SK-N-MC (cell line): ENCODE measurements at places on chromosomes 3 and 15.

GRCh38 chr3:16482770-16483531 lies 30.5 kb downstream of the RFTN1 start:
- DNase-seq: no peak

DNA sequence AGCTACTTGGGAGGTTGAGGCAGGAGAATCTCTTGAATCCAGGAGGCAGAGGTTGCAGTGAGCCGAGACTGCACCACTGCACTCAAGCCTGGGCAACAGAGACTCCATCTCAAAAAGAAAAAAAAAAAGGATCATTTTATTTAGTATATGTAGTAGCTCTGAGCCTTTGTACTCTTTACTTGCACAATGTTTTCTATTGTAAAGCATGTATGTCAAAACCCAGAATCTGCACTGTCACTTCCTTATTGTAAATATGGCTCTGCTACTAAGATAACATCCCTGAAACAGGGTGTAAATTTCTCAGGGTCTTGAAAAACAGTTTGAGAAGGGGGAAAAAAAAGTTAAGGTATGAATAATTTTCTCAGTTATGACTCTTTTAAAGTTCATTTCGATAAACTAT lies 35.1 kb downstream of the SLMAP start:
- no peak for DNase-seq

GRCh38 chr3:188279502-188280335 lies 125.8 kb downstream of the LPP start:
- no peak for DNase-seq

GRCh38 chr3:107465064-107465631 lies 57.6 kb upstream of the BBX start:
- no peak for DNase-seq

DNA sequence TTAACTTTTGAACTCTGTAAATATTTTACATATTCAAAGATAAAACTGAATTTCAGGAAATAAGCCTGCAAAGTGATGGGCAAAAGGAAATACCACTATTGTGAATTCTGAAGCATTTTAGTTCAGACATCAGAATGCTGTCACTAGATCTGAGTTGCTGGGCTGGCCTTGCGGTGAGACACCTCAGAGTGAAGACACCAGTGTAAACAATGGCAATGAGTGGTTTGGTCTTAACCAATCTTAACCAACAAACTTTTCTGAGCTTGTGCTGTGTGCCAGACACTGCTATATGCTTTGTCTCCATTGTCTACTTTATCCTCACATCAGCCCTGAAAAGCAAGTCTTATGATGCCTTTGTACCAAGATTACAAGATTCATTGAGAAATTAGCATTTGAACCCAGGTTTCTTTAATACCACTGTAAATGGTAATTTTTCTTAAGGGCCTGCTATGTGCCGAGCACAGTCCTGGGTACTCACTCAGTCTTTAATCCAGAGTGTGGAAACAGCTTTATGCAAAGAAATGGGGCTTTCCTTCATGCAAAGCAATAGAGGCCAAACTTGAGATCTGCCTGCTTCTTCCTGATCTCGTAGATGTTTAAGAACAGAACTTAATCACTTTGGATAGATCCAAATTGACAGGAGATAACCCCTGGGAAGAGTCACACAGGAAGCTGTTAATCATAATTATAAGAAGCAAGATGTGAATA lies 55.0 kb downstream of the TMEM39A start:
- no peak for DNase-seq

- no peak for DNase-seq
Observed at GRCh38 chr15:31221936-31222515, 104.6 kb upstream of the KLF13 start.

- DNase-seq: no peak
Observed at GRCh38 chr3:157092230-157092629, 67.7 kb downstream of the CCNL1 start.

GRCh38 chr3:12470111-12470510 lies 14.2 kb upstream of the TSEN2 start:
- DNase-seq: no peak

GRCh38 chr3:12395349-12396012 lies 88.8 kb upstream of the TSEN2 start:
- DNase-seq: no peak

DNA sequence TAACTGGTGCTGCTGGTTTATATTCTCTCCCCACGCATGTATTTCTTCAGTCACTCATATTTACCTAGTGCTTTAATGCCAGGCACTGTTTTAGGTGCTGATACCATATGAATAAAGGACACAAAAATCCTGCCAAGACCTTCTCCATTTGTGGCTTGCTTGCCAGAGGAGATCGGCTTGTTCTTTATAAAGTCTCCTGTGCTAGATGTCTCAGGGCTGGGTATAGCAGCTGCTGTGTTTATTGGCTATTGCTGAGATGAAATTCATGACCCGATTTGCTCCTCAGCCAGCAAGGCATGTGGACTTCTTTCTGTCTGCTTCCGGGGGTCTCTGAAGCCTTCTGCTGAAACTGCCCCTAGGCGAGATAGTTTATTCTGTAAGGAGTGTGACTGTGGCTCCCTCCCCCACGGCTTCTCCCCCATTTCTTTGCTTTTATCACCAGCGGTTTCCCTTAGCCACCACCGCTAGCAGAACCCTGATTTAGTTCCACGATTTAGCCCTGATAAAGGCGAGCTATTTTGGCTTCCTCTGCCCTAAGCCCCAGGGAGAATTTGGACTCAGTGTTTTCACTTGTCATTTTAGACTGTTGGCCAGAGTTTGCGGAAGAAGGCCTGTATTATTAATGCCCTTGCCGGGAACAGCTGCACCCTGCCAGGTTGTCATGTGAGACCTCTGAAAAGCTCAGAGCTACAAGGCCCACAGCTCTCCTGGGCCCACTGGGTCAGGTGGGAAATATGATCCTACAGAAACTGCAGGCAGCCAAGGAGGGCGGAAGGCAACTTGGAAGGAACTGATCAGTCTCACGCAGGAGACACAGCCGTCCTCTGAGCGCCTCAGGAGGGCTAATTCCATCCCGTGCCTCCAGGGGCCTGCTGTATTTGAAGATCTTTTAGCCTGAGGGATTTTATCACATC lies 46.8 kb downstream of the ST6GAL1 start:
- DNase-seq: no peak

GRCh38 chr3:115325539-115325938 lies 178.5 kb upstream of the ZBTB20 start:
- no peak for DNase-seq

DNA sequence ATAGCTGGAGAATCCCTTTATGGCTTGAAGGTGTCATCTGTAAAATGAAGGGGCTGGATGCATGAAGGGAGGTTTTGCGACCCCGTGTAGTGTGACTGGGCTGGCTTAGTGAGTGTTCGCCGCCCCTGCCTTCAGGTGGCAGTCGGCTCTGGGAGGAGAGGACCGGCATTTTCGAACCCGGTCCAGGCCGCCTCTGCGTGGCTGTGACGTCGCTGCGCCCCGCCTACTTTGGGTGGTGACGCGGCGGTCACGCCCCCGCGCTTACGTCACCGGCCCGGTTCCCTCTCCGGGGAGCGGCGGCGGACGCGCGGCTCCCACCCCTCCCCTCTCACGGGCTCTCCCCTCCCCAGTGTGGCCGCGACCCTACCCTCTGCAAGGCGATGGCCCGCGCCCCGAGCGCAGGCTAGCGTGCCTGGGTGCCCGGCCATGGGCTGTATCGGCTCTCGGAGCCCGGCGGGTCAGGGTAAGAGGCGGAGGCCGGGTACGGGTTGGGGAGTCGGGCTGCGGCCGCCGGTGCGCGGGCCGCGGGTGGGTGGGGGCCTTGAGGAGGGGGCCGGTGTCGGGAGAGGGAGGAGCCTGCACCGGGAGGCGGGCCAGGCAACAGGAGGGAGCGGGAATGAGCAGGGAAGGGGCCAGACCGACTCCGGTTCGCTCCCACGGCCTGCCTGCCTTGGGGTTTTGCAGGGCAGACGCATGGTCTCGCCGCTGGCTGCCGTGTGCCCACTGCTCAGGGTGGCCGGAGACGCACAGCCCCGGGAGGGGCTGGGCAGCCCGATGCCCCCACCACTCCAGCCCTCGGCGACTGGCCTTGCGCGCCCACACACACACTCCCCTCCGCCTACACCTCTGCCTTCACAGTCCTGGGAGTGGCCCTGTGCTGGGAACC lies 1.5 kb upstream of the FAM131A start:
- DNase-seq: no peak

GRCh38 chr3:150372722-150373121 lies 35.4 kb upstream of the TSC22D2 start:
- no peak for DNase-seq

DNA sequence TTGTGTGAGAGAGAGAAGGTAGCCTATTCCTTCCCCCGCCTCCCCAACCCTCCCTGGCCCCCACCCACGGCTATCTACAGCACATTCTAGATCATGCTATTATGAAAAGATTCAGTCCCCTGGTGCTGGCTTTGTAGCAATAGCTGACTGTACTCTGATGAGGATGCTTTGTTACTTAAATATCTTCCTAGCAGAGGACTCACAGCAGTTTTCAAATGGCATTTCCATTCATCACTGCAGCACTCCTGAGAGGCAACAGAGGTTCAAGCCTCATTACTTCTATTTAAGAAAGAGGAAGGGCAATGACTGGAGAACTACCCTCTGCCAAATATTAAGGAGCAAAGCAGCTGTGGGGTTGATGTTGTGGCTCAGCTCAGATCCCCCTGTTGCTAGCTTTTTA lies 61.0 kb downstream of the LRRN1 start:
- no peak for DNase-seq

GRCh38 chr3:71542521-71543370 lies 40.8 kb downstream of the FOXP1 start:
- peak; percentile 32 for DNase-seq

- DNase-seq: no peak
Observed at GRCh38 chr3:103949693-103950092, 1417.0 kb upstream of the ALCAM start.

DNA sequence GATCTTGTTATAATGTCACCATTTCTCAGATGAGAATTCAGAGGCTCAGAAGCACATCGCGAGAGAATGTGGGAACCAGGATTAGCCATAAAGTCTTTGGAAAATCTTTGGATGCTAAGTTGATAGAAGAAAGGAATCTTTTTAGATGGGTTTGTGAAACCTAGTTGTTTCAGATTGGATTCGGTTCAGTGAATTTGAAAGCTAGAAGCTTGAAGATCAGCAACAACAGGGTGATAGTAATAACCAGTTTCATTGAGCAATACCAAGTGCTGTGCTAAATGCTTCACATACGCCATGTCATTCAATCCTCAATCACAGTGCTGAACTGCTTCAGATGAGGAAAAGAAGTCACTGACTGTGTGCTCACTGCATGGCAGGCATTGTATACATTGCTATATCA lies 47.4 kb upstream of the MITF start:
- no peak for DNase-seq

DNA sequence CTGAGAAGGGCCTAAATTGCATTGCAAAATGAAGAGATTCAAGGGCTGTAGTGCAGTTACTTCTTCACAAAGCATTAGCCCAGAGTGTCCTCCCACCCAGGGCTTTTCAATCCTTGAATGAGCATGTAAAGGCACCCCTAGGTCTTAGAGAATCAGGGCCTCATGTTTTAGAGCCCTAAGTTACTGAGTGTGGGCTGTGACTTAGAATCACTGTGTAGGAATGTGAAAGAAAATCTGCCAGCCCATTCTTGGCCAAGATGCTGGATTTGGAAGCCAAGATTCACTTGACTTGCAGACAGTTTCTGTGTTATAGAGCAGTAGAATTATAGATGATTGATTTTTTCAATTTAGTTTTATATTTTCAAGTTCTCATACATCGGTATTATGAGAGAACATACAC lies 153.2 kb downstream of the MYRIP start:
- no peak for DNase-seq

GRCh38 chr3:123335007-123335670 lies 113.8 kb downstream of the ADCY5 start:
- DNase-seq: no peak

DNA sequence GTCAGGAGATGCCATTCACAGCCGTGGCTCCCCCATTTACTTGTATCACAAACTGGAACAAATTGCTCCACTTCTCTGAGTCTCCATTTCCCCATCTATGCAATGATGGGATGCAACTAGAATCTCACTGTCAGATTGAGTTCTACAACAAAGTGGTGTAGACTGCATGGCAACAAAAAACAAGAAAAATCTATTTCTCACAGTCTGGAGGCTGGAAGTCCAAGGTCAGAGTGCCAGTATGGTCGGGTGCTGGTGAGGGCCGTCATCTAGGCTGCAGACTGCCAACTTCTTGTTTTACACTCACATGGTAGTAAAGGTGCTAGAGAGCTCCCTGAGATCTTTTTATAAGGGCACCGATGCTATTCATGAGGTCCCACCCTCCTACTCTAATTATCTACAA lies 158.4 kb upstream of the BCL6 start:
- DNase-seq: no peak

DNA sequence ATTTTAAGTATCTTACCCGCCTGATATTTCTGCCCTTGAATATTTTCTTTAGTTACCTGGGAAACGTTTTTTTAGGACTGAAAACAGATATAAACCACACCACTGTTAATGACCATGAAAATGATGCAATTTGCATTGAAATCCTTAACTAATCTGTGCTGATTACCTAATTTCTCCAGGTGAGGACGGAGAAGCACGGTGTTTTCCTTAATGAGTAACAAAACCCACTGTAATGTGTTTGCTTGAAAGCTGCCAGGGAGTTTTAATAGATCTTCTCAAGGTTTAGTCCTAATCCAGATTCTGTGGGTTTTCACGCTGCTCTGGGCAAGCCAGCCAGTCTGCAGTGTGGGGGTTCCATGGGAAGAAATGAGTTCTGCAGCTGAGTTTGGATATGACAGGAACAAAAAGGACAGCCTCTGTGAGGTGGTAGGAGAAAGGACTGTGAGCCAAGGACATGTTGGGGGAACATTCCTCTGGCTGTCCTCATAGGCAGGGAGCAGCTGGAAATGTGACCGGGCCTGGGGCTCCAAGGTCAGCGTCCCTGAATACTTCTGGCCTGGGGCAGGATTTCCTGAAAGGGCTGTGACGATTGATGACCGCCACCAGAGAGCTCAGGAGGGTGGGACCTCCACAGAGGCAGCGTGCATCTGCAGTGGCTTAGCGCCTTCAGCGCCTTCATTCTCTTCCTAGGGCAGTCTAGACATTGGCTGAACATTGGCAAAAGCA lies 18.6 kb downstream of the THSD4 start:
- no peak for DNase-seq

DNA sequence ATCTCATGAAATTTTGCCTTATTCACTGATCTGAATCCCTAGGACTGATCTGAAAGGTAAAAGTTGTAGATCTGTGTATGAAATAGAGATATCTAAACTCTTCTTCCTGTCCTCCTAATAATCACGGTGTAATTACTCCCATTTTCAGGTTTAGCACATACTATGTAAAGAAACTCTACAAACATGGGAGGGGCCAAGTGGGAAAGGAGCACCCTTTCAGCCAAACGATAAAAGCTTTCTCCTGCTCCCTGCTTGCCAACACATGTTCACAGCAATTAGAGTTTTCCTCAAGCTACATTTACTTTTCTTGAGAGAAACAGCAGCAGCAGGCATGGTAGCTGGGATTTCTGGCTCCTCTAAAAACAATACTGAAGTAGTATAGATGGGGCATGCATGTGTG lies 71.6 kb downstream of the CHAC1 start:
- no peak for DNase-seq

- no peak for DNase-seq
Observed at GRCh38 chr3:197244751-197245150, 53.7 kb downstream of the DLG1 start.

DNA sequence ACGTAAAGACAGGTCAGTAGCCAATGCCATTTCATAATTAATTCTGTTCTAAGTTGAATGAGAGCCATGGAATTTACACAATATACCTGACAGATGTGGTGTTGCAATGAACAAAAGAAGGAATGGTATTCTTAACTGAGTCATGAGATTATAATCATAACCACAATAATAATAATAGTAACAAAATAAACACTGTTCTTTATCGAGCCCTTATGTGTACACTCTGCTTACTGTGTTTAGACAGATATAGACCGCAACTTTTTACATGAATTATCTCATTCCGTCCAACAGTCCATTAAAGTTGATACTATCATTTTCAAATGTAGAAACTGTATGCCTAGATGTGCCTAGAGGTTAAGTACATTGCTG lies 28.2 kb upstream of the SCAANT1 start:
- DNase-seq: no peak
